ENCODE measurements at places on chromosomes 2 and 18.

GRCh38 chr2:158366342-158366741, 90.2 kb downstream of the CCDC148 start:
- no peak for DNase-seq

DNA sequence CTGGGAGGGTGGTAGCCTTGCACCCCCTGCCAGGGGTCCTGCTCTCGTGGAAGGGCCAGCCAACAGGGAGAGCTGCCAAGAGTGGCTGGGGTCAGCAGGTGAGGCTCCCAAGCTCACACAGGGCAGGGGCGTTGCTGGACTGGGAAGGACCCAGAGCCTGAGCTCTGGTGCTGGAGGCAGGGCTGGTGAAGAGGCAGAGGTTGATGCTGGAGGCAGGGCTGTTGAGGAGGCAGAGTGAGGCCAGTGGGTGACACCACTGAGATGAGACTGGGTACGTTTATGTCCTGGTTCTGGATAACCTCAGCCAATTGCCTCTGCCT, 7.0 kb downstream of the ADRA2B start:
- no peak for DNase-seq

DNA sequence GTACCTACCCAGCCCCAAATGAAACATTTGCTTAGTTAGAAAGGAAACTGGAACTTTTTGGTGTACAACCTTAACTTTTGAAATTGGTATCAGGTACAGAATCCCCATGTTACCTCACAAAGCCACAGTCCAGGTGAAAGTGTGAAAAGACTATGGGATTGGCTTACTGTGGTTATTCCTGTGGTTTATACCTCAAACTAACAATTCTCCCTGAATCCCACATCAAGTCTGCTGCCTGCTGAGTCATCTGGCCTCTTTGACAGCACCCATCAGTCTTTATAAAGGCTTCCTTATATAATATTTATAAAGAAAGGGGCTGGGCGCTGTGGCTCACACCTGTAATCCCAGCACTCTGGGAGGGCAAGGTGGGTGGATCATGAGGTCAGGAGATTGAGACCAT, 164.6 kb downstream of the TMEM247 start:
- DNase-seq: no peak

DNA sequence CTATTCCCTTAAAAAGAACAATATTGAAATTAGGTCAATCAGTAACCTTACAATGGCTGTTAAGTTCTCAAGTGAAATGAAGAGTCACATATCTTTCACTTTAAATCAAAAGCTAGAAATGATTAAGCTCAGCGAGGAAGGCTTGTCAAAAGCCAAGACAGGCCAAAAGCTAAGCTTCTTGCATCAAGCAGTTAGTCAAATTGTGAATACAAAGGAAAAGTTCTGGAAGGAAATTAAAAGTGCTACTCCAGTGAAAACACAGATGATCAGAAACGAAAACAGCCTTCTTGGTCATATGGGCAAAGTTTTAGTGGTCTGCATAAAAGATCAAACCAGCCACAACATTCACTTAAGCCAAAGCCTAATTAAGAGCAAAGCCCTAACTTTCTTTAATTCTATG, 402.6 kb upstream of the ZEB2 start:
- no peak for DNase-seq

DNA sequence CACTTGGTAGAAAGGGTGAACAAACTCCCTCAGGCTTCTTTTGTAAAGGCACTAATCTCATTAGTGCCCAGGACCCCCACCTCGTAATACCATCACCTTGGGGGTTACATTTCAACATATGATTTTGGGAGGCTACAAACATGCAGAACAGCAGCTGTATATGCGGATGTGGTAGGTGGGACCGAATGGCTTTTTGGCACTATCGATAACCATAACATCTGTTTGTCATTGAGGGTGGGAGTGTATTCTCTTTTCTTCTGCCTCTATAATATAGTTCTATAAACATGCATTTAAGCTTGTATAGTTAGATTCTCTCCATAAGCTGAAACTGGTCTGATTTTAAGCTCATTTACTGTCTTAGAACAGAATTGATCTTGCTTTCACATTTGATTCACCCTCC, 239.1 kb upstream of the BOD1L2 start:
- DNase-seq: no peak

DNA sequence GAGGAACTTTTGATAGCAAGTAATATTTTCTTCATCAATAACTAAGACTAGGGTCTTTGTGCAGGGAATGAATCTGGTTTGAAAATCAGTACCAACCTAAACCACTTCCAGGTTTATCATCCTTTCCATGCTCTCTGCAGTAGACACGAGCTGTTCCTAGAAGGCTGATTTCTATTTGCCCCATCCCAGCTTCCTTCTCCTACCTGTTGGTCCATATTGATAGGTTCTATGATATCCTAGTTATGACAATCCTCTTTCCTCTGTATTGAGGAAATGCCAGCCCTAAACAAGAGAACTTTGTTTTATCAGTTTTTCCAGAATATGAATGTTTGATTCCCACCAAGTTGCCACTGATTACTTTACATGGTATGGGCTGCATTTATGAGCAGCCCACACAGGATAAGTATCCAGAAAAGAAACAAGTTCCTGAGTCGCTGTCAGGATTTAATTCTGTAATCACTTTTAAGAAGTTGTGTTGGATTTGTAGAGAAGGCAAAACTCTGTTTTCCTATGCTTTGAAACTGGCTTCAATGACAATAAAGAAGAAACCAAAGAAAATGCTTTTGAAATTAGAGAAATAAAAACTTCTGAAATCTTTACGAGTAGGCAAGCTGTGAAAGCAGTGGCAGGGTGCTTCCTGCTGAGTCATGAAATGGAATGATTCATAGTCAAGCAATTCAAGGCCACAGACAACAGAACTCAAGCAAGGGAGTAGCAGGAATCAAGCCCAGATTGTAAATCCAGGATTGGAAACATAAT, 37.3 kb upstream of the TANK start:
- DNase-seq: no peak
